Hematopoietic multipotent progenitor cell treated with erythropoietin and hydrocortisone succinate and interleukin-3 and kit ligand, for 8 days (in vitro differentiated cells): ENCODE measurements at places on chromosomes 12 and 14.

DNA sequence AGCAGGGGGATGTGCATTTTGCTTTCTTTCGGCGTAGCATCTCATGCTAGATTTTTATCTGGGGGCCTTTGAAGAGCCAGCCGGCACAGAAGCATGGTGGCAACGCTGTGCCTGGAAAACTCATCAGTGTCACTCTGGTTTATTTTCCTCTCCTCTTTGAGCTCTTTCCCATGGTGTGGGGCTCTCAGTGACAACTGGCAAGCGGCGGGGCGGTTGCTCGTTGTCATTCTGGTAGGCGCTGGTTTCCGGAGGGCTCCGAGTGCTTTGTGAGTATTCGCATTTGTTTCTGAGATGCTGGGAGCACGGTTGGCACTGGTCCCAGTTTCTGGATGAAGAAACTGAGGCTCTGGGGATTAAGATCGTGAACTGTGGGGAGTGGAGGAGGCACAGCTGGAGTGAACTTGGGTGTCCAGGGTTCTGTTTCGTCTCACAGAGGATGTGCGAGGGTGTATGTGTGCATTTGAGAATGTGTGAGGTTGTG is 23.3 kb downstream of the TPCN1 start:
- DNase-seq, result no peak

DNA sequence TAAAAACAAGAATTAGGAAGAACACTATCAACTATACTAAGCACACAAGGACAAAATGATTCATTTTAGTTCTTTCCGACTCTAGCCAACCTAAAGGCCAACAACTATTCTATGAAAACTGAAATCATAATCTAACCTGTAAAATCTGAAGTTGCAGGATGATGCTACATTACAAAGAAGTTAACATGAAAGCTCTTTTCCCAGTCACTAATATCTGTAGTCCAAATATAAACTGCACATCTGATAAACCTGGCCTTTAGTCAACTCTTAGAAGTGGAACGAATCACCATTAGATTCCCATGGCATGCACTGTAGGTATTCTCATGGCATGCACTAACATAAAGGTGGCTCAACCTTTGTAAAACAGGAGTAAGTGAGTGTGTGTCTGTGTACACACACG is 41.7 kb downstream of the BLTP3B start:
- no peak for DNase-seq

DNA sequence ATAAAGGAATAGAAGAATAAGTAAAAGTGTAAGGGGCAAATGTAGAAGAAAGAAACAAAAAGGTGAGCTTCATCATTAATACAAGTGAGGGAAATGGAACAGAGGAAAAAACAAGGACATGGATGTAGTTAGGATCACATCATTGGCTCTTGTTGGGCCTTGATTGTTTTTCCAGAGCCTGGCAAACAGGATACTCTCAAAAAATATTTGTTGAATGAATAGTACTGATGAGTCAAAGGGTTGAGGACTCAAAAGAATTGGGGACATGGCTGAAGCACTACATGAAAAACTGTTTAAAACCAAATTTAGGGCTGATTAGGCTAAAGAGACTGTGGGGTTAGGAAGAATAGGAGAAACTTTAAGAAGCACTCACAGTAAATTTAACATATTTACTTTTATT is 11.4 kb upstream of the SRP54 start:
- no peak for DNase-seq

GRCh38 chr12:46556105-46556559 is 183.6 kb upstream of the SLC38A2 start:
- DNase-seq, result no peak

DNA sequence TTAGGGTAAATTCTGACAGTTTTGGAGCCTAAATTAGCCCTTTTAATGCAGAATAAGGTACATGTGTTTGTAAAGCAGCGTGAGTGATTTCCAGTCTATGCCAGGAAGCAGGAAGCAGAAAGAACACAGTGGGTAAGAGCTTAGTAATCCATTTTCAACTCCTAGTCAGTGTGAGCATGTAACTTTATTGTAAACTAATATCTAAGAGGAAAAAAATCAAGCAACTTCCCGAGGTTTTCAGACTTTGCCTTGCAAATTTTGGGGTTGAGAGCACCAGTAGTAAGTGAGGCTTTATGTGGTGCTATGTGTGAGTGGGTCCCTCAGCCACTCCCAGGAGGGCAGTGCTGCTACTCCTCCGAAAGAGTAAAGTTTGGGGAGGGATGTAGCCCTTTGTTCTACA is 2.9 kb downstream of the CIPC start:
- no peak for DNase-seq

DNA sequence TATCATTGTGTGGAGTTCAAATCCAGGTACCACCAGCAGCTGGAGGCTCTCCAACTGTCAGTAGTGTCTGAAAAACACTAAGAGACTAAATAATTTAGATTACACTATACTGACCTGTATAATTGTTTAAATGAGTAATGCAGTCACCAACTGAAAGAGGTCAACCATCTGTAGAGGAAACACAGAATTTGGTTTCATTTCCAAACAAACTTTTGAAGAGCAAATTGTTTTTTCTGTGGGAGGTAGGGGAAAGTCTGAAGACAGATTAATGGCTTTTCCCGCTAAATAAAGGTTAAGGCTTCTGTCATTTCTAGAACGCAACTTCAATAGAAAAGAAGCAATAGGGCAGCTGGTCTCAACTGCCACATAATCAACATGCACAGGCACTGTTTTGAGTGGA is 462.6 kb downstream of the PRKD1 start:
- DNase-seq, result no peak

GRCh38 chr12:114254998-114255397 is 150.9 kb downstream of the TBX5 start:
- no peak for DNase-seq

- DNase-seq, result no peak
These were observed 45.5 kb upstream of the RERGL start for GRCh38 chr12:18135509-18135908.

GRCh38 chr14:21038441-21039422 is 3.4 kb upstream of the RNASE7 start:
- no peak for DNase-seq

DNA sequence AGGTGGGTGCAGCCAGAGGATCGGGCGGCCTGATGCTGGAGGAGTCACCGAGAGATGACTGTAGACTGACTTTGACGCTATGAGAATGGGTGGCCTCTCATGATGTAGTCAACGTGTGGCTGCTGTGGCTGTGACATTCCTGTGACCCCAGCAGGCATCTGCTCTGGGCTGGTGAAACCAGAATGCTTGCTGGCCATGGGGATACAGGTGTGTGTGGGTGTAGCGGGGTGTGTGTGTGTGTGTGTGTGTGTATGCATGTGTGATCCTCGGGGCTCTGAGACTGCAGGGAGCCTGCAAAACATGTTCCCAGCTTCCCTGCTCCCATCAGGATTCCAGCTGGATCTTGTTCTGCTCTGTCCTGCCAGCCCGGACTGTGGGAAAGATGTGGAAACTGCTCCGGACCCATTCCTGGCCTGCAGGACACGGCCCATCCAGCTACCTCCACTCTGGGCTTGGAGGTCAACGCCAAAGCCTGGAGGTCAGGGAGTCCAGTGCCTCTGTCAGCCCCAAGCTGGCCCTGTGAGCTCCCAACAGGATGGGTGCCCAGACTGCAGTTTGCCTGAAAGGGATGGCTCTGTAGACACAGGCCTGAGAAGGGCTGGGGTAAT is 18.8 kb upstream of the HHIPL1 start:
- DNase-seq, result no peak

GRCh38 chr12:10283027-10283426 is 24.6 kb upstream of the KLRD1 start:
- DNase-seq, result no peak

DNA sequence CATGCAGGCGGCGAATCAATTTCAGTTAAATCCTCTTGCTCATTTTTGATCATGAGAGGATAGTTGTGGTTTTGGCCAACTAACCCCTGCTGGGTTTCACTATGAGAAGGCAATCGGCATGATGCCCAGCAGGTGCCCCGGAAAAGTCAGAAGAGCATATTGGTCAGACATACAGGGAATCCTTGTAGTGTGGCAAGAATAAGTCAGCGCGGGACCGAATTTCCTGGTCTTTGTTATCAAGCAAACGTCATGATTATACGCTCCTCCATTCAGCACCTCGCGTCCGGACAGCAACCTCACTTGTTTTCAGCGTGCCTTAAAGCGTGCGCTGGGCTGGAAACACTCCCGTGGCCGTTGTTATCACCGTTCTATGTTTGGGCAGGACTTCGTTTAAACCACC is 1.8 kb downstream of the TBC1D30 start:
- peak; percentile 64 for DNase-seq

- DNase-seq, result peak; percentile 68
These were observed 2.2 kb downstream of the DHRS1 start for GRCh38 chr14:24297190-24297964.

DNA sequence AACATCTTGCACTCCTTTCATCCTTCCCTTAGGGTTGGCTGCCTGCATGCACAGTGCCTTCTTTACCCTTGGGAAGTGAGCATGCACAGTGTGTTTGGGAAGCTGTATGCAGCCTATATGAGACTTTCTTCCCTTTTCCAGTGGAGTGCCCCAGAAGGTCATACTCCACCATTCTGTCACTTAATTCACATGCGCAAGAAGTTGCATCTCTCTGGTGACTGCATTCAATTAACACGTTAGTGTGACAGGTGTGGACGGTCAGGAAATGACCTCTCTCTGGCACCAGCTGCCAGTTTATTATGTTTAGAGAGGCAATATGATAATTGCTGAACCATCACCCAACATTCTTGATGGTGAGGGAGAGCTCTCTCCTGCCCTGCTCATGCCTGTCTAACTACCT is 770.0 kb downstream of the FLRT2 start:
- no peak for DNase-seq

- no peak for DNase-seq
These were observed 63.6 kb downstream of the TMEM30B start for GRCh38 chr14:61217516-61217915.

DNA sequence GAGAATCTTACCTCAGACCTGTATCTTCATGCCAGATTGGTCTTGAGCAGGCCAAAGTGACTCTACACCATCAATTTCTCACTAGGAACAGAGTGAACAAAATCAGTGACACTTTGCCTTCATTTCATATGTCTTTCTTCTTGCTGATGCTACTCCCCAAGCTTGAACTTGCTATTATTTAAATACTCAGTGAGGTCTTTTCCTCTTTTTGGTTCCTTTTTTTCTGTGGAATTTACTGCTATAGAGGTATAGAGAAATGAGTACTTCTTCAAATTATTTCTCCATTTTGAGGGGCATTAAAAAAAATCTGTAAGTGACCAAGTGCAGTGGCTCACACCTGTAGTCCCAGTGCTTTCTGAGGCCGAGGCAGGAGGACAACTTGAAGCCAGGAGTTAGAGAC is at the start of gene GPR33:
GPR33 (minus strand) TSS at position 154 of the 400 bp plus-strand sequence. CDS start 4,074 bp downstream, outside the sequence.
- DNase-seq, result no peak

DNA sequence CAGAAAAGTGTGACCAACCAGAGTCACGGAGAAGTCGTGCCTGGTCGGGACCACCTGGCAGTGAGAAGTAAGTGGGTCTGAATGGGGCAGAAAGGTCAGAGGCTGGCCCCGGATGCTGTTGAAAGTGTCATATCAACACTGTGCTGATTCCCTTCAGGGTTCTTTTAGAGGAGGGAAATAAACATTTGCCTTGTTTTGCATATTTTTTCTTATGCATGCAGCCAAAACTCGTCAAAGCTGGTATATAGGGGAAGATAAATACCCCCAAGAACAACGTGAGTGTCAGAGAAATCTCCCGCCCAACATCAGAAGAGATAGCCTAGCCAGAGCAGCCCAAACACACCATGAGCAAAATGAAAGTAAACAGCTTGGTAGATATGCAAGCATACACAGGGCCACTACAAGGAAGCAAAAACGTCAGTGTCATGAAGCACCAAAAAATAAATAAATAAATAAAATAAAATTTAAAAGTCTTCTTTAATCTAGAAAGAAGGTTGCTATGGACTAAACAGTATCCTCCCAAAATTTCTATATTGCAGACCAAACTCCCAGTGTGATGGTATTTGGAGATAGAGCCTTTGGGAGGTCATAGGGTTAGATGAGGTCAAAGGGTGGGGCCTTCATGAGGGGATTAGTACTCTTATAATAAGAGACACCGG is 22.1 kb downstream of the EIF5 start:
- DNase-seq, result peak; percentile 74

- no peak for DNase-seq
These were observed 87.8 kb downstream of the FLRT2 start for GRCh38 chr14:85617791-85618190.

GRCh38 chr12:58007875-58008274 is 66.5 kb downstream of the ATP23 start:
- no peak for DNase-seq

- peak; percentile 85 for DNase-seq
These were observed 1.3 kb downstream of the GPR137C start for GRCh38 chr14:52553671-52554575.

DNA sequence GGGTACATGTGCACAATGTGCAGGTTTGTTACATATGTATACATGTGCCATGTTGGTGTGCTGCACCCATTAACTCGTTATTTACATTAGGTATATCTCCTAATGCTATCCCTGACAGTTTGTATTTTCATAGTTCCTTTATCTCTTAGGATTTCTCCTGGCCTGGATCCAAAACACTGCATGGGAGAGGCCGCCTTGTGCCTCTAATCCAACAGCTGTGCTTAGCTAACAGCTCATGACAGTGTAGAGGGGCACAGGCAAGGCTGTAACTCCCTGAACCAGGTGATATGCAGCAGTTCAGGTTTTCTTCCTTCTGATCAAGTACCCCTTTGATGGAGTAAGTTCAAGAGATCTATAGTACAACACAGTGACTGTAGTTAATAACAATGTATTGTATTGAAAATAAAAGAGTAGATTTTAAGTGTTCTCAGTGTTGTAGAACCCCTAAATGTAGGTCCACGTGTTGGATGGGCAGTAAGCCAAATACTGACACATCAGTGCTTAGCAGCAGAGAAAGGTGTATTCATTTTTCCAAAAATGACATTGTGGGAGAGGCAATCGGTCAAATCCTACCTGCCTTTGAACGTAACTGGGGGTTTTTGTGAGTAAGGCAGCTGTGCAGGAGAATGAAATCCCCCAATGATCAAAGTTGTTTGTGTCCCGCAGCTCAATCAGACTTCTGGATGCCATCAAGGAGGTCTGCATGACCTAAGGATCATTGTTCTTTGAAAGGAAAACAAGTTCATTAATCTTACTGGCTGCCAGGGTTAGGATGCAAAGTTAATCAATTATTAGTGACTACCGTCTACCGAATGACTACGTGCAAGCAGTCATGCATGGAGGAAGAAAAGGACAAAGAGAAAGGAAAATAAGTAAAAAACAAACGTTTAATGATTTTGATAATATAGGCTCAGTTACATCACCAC is 89.3 kb upstream of the FGD4 start:
- DNase-seq, result peak; percentile 42

GRCh38 chr14:104871656-104872468 is 6.8 kb downstream of the CEP170B start:
- DNase-seq, result no peak

GRCh38 chr12:71768900-71769299 is 14.2 kb downstream of the RAB21 start:
- no peak for DNase-seq
